ENCODE measurements at places on chromosomes 5 and 9.

DNA sequence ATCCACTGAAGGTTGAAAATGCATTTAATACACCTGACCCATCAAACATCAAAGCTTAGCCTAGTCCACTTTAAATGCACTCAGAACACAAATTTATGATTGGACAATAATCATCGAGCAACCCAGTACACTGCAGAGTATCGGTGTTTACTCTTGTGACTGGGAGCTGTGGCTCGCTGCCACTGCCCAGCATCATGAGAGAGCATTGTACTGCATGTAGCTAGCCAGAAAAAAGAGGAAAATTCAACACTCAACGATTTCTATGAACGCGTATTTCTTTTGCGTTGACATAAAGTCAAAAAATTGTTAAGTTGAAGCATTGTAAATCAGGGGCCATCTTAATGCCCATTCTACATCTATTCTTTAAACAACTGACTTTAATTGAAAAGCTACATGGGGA, 95.1 kb upstream of the CD180 start:
- no peak for DNase-seq

DNA sequence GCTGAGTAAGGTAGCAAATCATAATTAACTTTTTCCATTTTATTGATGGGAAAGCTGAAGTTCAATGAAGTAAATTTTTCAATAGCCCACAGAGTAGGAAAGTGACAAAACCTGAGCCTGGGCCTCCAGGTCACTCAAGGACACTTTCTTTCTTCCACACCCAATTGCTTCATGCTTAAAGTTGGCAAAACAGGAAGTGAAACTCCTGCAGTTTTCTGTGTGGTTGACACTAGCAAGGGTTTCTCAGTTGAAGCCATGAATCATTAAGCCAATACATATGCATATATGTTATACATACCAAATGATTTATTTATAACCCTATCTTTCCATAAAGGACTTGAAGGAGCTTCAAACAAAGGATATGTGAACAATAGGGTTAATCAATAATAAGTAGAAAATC, 13.9 kb downstream of the TLR4 start:
- DNase-seq, result no peak

- no peak for DNase-seq
Observed at GRCh38 chr5:136232316-136232715, 39.4 kb upstream of the SMIM32 start.

GRCh38 chr5:10317825-10318682, 10.4 kb upstream of the CMBL start:
- no peak for DNase-seq

- peak; percentile 25 for DNase-seq
Observed at GRCh38 chr9:126788634-126789349, 16.0 kb upstream of the ZBTB43 start.

GRCh38 chr9:33197279-33198152, 30.4 kb upstream of the B4GALT1 start:
- peak; percentile 55 for DNase-seq

DNA sequence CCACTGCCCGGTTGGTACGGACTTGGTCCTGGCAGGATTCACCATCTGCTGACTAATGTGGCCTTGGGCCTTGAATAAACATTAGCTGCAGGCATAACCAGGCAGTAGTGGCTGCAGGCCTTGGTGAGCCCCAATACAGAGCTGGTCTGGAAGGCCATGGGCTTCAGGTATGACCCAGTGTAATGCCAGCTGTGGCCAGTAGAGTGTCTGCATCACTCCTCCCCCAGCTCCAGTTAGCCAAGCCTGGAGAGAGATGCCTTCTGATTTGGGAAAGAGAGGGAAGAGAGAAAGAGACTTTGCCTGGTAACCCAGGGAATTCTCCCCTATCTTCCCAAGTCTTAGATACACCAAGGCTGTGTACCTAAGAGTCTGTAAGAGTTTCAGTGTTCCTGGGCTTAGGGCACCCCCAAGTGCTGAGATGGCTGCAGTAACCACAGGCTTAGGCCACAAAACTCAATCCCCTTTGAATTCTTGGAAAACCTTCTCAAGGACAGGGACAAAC, 5.6 kb upstream of the C5 start:
- DNase-seq, result no peak

DNA sequence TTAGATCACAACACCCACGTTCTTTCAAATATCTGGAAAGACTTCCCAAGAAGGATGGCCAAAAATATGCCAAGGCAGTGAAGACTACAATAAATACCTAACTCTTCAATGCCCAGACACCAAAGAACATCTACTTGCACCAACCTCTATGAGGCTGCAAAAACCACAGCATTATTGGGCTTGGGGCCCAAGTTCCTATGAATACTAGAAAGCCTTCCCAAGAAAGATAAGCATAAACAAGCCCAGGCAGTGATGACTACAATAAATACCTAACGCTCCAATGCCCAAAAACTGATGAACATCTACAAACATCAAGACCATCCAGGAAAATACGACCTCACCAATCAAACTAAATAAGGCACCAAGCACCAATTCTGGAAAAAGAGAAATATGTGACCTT, 41.3 kb downstream of the AP3B1 start:
- DNase-seq, result no peak

GRCh38 chr9:116697362-116697761, 10.3 kb downstream of the TRIM32 start:
- no peak for DNase-seq

DNA sequence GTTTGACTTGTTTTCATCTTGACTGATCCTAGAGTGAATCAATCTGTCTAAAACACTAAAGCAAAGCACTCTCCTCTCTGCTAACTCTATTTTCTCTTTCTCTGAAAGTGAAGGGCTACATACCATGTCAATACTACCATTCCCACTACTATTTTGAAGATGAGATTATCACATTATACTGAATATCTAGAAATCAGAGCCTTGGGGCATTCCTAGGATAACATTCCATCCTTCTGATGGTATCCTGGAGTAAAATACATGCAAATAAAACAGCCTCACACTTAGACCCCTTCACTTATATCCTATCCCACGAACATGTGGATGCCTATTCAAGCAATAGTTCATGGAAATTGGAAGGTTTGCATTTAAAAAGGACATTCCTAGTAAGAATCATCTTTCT, 309.3 kb upstream of the ACTBL2 start:
- no peak for DNase-seq

- DNase-seq, result no peak
Observed at GRCh38 chr5:115579747-115580173, 22.5 kb downstream of the TICAM2 start.

DNA sequence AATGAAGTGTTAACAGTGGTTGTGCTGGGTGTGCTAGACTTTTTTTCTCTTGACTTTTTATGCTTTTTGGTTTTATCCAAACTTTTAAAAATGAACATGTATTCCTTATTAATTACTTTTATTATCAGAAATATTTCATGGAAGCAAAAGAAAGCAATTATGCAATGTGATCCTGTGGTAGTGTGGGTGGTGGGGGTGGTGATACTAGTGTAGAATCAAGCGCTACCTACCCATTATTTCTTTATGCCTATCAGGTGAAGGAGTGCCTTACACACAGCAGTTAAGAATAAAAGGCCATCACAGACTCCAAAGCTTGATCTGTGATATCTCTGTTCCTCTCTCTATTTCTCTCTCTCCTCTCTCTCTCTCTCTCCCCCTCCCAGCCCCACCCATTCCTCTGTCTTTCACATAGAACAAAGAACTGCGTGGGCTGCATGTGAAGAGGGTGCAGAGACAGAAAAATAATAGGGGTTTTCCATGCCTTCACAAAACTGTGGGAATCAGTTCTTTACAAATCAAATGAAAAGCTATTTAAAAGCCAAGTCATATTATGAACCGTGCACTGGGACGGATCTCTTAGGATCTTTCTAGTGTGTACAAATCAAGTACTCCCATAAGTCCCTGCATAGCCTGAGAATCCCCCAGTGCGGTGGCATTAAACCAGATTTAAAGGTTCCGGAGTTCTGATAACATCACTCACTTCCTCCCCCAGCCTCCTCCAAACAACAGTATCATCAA, 351.2 kb downstream of the RAB3C start:
- no peak for DNase-seq

DNA sequence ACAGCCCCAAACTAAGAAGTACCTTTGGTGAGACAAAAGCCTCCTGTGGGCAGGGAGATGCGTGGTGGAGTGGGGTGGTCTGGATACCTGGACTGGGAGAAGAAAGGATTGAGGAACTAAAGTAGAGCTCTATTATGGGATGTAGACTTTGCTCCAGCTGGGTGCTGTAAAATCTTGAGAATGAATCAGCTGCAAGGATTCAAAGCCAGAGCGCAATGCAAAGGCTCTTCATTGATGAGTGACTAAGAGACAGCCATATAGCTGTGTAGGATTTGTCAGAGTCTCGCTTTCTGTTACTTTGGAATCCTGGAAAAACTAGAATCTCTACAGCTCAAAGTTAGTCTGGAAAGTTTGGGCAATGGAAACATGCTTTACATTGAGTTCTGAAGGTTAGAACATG, 159.9 kb downstream of the TAF11L14 start:
- DNase-seq, result no peak

- no peak for DNase-seq
Observed at GRCh38 chr5:132104556-132104955, 31.0 kb downstream of the CSF2 start.

DNA sequence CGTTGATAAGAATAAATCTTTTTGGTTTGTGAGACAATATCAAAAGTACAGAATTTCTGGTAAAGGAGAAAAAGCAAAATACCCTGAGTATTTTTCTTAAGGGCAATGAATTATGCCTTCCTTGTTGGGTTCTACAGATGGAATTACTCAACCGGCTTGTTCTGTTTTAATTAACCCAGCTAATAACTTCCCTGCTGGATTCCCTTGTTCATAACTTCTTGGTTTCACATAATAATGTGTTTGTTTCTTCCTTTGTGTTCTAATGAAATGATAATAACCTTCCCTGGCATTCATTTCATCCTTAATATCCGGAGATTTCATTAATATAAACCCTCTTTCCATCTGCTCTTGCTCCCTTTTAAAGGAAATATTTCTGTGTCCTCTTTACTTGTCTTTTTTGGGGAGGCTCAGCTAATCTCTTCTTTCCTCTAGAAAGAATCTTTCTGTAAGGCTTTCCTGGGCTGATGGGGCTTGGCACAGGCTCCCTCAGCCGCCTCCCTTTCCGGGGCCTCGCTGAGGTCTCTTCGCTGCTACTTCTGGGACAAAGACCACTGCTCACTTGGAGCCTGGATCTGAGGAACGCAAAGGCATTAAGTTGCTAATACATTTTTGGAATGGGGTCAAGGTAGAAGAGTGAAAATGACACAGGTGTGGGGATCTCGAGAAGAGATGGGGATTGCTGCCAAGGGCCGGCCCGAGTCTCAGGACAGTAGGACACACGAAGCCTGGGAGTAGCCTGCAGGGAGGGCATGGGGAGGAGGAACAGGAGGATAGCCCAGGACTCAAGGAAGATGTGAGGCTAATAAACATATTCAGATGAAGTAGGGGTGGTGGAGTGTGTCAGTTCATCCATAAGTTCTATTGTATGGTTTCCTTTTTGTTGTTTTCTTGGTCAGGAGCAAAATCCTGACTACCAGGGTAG, 118.5 kb downstream of the NRG2 start:
- no peak for DNase-seq

GRCh38 chr5:532521-533242, 8.4 kb upstream of the SLC9A3 start:
- DNase-seq, result no peak

DNA sequence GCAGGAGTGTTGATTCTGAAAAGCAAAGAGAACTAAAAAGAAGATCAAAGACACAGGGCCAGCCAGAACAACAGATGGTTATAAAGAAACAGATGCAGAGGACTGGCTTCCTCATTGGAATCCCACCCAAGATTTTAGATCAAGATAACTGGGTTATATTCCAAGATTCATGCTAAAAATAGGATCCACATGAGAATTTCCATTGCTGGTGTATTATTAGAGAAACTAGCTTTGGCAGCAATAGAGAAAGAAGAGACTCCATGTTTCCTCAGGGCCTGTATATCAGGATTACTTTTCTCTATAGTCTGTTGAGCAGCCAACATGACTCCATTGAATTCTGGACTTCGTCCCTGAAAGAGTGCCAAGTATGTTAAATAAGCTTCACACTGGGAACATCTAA, 367.3 kb downstream of the TUSC1 start:
- no peak for DNase-seq

- no peak for DNase-seq
Observed at GRCh38 chr9:87383344-87384150, 114.1 kb upstream of the DAPK1 start.

GRCh38 chr5:91221917-91222316, 161.2 kb downstream of the ARRDC3 start:
- no peak for DNase-seq

GRCh38 chr9:124381170-124381945, 33.9 kb downstream of the PSMB7 start:
- no peak for DNase-seq

DNA sequence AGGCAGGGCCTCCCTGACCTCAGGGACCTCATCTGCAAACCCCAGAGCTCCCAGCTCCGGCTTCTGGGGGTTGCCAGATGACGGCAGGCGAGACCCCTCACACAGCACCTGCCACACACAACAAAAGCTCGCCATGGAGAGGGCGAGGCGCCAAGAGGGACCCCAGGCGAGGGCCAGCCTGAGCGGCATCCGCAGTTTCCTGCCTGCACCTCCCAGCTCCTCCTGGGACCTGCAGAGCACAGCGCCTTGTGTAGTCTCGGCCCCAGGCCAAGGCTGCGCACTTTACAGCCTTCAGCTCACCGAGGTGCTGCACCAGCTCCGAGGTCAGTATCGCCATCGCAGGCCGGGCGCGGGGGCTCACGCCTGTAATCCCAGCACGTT, 82.4 kb upstream of the ADAMTS2 start:
- no peak for DNase-seq

GRCh38 chr9:133387680-133388079, 11.5 kb downstream of the STKLD1 start:
- DNase-seq, result peak; percentile 69

GRCh38 chr5:163104464-163104863, 332.9 kb upstream of the CCNG1 start:
- DNase-seq, result no peak

DNA sequence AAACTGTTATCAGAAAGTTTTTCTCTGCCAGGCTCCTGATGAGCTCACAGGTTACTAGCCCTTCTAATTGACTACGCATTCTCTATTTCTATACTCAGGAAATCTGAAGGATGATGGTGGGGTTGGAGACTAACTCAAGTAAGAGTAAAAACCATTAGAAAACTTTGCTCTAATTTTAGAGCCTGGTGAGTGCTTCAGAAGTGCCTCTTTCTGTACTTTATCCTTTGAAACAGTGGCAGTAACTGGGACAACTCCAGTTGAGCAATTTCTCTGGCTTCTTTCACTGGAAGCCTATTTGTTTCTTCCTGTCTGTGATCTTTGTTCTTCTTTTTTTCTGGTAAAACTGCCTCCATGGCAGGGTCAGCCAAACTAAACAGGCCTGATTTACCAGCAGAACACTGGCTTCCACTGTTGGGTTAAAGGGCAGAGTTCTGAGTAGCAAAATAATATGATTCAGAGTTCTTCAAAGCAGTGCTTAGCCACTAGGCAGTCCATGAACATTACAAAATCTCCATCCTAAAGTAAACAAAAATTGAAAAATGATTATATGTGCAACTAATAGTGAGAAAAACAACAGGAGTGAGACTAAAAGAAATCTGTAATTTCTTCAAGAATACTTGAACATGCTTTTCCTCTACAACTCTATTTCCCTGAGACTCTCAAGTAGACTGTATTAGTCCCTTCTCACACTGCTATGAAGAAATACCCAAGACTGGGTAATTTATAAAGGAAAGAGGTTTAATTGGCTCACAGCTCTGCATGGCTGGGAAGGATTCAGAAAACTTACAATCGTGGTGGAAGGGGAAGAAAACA, 79.8 kb downstream of the MROH2B start:
- DNase-seq, result peak; percentile 77

- no peak for DNase-seq
Observed at GRCh38 chr9:133057006-133057405, 4.8 kb upstream of the CEL start.
